NCI-H2081 treated with DMSO at 0.1 percent for 48 hours (cell line): ENCODE measurements at places on chromosomes 4 and X.

DNA sequence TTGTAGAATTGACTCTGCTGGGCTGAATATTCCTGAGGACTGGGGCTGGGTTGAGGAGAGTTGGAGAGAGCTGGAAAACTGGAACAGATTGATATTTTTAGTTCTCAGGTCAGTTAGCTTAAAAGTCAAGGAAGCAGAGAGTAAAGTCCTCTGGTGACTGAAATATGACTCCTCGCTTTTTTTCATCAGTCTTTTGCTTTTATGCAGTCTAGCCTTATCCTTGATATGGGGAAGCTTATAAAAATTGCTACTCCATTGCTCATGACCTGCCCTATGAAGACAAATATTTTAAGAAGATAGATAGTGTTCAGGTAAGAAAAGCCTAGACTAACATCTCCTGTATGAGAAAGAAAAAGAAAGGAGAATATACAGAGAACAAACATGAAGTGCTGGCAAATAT is 152.7 kb downstream of the C4orf33 start:
- no peak for DNase-seq

GRCh38 chr4:154328030-154328429 is 163.6 kb downstream of the DCHS2 start:
- DNase-seq = no peak

GRCh38 chr4:2923141-2923551 is 40.1 kb downstream of the NOP14 start:
- no peak for DNase-seq

DNA sequence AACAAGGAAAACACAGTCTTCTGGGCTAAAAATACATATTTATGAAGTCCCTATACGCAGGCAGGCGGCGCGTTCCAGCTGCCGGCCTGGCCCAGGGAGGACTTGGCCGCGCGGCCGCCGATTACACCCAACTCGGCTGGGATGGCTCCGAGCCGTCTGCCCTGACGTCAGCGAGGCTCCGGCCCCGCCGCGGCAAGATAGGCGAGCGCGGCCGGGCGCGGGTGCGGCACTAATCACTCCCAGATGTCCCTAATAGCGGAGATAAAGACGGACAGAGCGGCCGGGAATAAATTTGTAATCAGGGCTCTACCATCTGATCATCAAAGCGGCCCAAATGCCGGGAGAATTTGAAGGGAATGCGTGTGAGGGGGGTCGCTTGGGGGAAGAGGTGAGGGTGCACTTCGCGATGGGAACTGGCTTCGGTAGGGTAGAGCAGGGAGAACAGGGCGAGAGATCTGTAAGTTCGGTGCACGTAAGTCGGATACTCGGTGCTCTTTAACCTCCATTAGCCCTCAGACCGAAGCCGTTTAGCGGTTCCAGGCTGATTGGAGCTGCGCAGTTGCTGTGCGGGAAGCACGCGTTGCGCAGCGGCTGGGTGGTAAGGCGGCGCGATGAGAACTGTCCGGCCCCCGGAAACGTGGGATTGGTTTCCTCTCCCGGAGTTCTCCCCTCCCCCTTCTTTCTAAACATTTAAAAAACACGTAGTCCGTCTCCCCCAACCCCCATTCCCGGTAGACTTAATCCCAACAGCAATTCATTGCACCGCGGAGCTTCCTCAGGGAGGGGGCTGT is 7.7 kb downstream of the HAND2 start:
- no peak for DNase-seq

- DNase-seq = no peak
Observed at GRCh38 chr4:19809989-19810388, 441.7 kb upstream of the SLIT2 start.

GRCh38 chr4:169436734-169437133 is 166.0 kb upstream of the SH3RF1 start:
- no peak for DNase-seq

- DNase-seq = no peak
Observed at GRCh38 chr4:188197566-188197965, 58.3 kb downstream of the TRIML1 start.

GRCh38 chr4:150826306-150826705 is 188.8 kb downstream of the LRBA start:
- no peak for DNase-seq

- DNase-seq = no peak
Observed at GRCh38 chr4:8477095-8477635, 36.6 kb downstream of the TRMT44 start.

GRCh38 chrX:84469226-84469625 is 33.0 kb downstream of the HDX start:
- DNase-seq = no peak

- peak; percentile 13 for DNase-seq
Observed at GRCh38 chr4:10164877-10165283, 48.3 kb upstream of the WDR1 start.

GRCh38 chrX:19094654-19095053 is 27.6 kb downstream of the ADGRG2 start:
- DNase-seq = no peak

- no peak for DNase-seq
Observed at GRCh38 chr4:94285666-94286065, 57.0 kb downstream of the HPGDS start.

DNA sequence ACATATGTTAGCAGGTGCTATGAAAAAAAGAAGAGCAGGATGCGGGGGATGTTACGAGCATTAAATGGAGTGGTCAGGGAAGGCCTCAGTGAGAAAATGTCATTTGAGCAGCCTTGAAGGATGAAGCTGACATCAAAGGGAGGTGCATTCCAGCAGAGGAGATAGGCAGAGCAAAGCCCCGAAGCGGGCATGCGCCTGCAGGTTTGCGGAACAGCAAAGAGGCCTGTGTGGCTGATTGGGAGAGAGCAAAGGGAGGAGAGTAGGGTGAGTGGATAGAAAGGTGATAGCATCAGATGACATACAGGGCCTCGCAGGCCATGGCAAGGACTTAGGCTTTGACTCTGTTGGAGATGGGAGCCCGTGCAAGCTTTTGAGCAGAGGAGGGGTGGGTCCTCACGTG is 95.4 kb upstream of the GPR50 start:
- DNase-seq = no peak
